Astrocyte of the spinal cord (primary cell): ENCODE measurements at places on chromosomes 7 and 10.
A peak's percentile ranks its signal among the peaks of the same experiment; 100 is the strongest.

DNA sequence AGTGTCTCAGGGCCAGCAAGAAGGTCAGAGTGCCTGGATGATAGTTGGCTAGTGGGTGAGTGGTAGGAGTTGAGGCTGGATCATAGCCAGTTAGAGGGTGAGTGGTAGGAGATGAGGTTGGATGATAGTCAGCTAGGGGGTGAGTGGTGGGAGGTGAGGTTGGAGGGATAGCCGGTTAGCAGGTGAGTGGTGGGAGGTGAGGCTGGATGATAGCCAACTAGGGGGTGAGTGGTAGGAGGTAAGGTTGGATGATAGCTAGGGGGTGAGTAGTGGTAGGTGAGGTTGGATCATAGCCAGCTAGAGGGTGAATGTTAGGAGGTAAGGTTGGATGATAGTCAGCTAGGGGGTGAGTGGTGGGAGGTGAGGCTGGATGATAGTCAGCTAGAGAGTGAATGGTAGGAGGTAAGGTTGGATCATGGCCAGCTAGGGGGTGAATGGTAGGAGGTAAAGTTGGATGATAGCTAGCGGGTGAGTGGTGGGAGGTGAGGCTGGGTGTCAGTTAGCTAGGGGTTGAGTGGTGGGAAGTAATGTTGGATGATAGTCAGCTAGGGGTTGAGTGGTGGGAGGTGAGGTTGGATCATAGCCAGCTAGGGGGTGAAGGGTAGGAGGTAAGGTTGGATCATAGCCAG lies 226.6 kb downstream of the SDK1 start:
- no peak for DNase-seq

GRCh38 chr7:28434510-28434909 lies 22.2 kb downstream of the CREB5 start:
- no peak for DNase-seq

GRCh38 chr7:106346678-106347217 lies 62.0 kb upstream of the NAMPT start:
- peak; percentile 94 for DNase-seq

DNA sequence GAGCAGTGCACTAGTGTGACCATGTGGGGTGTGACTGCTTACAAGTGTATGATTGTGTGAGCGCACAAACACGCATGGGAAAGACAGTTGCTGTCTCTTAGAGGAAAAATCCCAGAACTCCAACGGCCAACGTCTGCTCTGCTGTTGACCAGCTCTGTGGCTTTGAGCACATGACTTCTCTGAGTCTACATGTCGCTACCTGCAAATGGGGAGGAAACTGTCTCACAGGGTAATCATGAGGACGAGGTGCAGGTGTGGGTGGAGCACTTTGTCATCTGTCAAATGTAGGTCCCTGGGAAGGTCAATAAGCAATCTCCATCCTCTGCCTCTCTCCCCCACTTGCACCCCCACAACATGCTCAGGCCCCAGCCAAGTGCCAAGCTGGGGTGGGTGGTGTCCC lies 31.2 kb upstream of the TLX1 start:
- DNase-seq: no peak

DNA sequence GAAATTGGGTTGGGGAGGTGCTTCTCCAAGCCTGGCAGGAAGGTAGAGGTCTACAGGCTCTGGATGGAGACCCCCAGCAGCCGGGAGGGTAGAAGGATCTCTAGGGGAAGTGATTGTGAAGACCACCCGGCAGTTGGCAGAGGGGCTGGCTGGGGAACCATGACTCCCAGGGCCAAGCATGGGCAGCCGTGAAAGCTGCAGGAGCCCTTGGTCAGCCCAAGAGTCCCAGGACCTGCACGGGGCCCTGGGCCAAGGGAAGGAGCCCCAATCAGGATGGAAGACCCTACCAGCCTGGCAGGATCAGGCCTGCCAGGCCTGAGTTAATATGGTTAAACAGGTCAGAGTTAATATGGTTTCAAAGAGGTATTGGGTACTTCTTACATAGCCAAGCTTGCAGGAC lies 126.3 kb upstream of the NANOS1 start:
- no peak for DNase-seq

DNA sequence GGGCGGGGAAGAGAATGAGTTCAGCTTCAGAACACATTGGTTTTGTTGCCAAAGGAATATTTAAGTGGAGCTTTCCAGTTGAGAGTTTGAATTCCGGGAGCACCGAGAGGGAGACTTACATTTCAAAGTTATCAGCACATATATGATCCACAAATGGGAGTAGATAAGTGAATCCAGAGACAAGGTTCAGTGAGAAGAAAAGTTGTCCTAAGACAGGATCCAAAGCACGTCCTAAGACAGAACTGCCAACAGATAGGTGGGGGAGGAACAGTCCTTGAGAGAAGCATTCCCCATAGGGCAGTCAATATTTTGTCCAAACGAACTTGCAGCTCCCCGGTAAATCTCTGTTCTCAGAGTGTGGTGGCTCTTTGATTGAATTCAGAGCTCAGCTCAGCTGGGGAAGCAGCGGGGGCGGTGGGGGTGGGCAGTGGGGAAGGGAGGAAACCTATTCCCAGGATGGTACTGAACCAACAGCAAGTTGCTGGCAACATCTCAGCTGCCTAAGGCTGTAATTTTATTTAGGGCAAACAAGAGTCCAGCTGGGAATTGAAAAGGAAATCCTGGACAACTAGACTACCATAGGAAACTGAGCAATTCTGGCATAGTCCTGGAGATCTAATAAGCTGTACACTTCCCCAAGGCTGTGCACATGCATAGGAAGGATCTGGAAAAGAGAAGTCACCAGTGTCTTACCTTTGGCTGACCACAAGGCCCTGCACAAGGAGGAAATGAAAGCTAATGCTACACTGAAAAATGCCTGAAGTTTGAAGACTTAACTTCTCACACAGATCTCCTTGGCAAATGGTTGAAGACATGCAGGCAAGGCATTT lies 94.2 kb upstream of the CXCL12 start:
- DNase-seq: no peak

DNA sequence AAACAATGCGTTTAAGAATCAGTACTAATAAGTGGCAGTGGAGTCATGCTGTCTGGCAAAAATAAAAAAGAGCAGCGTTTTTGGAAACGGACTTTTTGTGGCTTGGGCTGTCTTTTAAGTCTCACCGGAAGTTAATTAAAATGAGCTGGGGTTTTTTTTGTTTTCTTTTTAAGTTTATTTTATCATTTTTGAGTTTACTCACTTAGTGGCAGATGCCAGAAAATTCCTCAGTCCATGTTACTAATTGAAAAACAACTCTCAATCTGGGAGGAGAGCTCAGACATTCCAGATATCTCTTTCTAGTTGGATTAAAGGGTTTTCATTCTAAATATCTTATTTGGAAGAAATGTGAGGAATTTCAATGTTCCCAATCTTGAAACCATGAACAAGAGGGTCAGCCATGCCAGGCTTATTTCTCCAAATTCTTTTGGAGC lies 133.8 kb upstream of the AGR3 start:
- DNase-seq: peak; percentile 20

- DNase-seq: peak; percentile 73
These were observed 3.1 kb downstream of the PALS2 start for GRCh38 chr7:24576171-24577025.

GRCh38 chr10:6187278-6187677 lies 15.5 kb upstream of the PFKFB3 start:
- DNase-seq: no peak

DNA sequence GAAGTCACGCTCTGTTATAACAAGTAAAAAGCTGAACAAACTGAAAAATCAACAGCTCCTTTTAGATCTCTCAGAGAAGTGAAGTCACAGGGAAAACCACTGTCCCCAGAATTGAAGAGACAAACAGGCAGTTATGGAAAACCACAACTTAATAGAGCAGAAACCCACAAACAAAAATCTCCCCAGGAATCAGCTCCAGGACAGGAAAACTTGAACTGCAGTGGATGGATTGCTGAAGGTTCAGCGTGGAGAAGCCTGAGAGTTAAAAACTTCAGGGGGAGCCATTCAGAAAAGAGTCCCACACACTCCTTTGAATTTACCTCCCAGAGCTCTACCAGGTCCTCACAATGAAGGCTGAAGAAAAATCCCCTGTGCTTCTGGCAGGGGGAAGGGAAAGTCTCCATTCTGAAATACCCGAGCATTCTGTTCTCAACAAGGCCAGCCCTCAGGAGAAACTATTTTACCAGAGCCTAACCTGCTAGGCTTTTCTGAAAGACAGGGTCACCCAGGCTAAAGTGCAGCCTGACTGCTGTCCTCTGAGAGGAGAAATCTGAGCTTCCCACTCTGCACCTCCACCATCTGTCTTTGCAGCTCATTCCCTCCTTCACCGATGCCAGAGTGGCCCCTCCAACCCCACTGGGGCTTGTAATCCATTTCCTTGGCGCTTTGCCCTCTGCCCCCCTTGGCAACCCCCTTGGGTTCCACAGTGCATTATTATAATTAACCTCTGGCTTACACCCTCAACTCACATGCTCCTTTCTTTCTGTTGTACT lies 65.0 kb upstream of the CCNY start:
- peak; percentile 19 for DNase-seq

- no peak for DNase-seq
These were observed 30.4 kb upstream of the OTUD1 start for GRCh38 chr10:23408330-23408976.

GRCh38 chr7:134062460-134062859 lies 64.7 kb upstream of the LRGUK start:
- DNase-seq: no peak

- DNase-seq: no peak
These were observed 61.6 kb downstream of the LHPP start for GRCh38 chr10:124522933-124523871.

- no peak for DNase-seq
These were observed 15.5 kb upstream of the KIF20B start for GRCh38 chr10:89685936-89686335.

DNA sequence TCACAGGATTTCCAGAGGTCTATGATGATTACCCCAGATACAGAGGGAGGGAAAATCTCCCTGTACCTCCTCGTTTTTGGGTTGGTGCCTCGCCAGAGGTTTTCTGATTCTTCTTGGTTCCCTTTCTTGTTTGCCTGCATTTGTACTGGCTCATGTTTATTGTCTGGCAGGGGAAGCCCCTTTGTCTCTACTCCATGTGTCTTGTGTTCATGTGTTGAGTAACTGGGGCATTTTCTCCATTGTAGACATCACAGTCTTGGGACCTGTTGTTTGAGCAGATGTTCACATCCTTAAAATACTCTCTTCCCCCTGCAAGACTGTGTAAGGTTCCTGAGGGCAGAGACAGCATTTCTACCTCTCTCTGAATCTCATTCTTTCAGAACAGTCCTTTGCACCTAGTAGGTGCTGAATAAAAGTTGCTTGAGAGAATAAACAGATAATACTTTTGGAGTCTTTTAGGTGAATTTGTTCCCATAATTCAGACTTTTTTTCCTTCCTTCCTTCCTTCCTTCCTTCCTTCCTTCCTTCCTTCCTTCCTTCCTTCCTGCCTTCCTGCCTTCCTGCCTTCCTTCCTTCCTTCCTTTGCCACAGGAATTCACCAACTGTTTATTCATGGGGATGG lies 25.1 kb downstream of the CDK14 start:
- DNase-seq: no peak

DNA sequence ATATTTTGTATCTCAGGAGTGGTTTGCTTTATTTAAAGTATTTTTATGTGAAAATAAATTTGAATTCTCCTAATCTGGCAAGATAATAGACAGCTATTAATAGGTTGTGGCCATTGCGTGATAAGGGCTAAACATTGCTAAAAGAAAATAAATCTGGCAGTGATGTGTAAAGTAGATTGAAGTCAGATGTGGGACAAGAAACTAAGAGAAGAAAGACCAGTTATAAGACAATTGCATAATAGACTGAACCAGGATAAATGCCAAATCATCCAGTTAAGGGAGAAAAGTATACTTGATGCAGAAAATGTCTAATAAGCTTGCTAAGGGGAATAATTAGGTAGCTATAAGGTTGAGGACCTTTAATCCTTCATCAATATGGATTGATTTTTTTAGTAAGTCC lies 197.5 kb upstream of the CSTF2T start:
- peak; percentile 9 for DNase-seq

- DNase-seq: no peak
These were observed 93.5 kb downstream of the WNT2 start for GRCh38 chr7:117229350-117229749.

DNA sequence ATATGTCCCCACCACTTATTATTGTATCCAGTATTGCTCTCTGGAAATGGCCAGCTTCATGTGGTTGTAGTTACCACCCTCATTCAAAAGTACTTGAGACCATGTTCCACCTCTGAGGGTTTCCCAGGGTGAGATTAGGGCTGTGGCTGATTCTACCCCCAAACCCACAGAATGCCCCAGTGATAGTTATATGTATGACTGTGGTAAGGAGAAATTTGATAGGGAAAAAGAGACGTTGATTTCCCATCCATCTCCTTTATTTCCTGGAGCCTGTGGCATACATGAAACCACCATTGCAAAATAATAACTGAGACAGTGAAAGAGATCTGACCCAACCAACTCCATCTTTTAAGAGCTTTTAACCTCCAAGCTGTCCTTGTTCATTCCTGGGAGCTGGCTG lies 25.2 kb downstream of the ARL5B start:
- no peak for DNase-seq

DNA sequence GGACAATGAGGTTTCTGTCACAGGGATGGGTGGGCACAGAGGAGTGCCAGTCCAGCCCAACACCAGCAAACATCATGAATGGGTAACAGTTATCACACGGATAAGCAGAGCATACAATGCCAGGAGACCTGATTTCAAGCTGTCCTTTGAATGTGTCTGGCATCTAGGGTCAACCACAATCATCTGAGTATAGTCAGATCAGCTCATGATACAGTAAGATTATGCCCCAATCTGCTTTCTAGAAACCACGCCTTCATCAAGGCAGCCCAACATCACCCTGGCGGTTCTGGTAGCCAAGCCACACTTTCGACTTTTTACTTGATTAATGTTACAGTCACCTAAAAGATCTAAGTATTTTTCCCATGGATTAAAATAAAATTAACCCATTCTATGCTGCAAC lies 10.5 kb downstream of the FAM171A1 start:
- DNase-seq: no peak

- no peak for DNase-seq
These were observed 116.5 kb upstream of the KCND2 start for GRCh38 chr7:120156476-120156875.

DNA sequence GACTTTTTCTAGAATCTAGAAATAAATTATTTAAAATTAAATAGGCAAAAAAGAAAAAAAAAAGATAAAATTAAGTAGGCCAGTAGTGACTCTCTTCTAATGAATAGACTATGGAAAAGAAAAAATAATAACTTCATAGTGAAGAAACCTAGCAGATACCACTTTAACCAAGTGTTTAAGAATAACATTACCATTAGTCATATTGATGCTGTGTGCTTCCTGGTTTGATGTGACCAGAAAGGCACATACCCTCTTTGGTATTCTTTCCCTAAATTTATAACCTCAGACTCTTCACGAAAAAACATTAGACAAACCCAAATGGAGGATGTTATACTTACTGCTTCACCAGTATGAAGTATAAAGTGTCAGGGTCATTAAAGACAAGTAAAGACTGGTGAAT lies 42.6 kb downstream of the KIF20B start:
- DNase-seq: peak; percentile 37

- no peak for DNase-seq
These were observed 27.3 kb downstream of the ANTXRL start for GRCh38 chr10:46314071-46314470.
